ENCODE measurements at places on chromosomes 1 and 21. TPM values are rescaled to one million over a fixed set of nuclear protein-coding genes. Genes with fewer than 3 reads are reported as not detected.

RXFP4 gene
- 0.14 TPM for total RNA-seq

DNA sequence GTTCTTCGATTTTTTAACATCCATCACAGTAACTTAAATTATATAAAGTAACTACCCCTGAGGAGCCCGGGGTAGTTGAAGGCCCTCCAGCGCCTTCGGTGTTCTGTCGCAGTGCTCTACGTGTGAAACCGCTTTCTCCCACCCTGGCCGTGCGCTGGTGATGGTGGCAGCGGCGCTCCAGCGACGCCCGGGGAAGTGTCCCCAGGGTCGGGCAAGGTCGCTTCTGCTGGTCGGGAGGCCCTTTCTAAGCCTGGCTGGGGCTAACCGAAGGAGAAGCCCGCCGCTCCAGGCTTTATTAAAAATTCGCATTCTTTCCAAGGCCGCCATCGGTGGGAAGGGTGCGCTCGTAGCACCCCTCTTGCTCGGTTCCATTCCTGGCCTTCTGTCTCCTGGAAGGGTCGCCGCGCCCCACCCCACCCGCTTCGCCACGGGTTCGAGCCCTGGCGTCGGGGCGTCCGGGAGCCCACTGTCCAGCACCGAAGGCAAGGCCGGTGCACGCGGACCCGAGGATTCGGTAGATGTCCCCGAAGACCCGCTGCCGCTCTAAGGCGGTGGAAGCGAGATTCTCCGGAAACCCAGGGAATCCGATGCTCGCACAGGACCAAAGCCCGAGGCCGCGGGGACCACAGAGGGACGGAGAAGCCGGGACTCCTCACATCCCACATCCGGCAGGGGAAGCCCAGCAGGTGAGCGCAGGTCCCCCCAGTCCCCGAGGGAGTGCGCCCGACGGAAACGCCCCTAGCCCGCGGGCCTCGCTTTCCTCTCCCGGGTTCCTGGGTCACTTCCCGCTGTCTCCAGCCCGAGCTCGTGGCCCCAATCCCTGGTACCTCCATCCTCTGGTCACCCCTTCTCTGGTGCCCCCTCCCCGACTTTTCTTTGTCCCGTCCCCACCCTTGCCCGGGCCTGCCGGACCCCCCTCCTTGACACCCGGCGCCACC, 685 bp upstream of the RIPPLY3 start:
- DNase-seq, result no peak

- DNase-seq, result no peak
Observed at GRCh38 chr21:32844653-32845436, 73.3 kb upstream of the PAXBP1 start.

DNA sequence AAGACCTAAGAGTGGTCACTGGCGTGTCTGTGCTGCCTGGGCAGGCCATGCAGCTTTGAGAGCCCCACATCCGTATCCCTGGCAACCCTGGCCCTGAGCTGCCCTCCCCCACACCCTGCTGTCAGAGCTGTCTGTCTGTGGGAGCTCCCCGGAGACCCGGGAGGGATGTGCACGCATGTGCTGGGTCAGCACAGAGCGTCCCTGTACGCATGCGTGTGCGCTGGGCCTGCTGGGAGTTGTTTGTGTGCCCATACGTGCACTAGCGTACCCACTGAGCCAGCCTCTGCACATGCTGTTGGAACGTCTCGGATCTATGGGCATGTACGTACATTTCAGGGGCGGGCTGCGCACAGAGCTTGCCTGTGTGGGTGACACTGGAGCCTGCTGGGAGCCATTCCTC, 89.3 kb downstream of the EPHB2 start:
- no peak for DNase-seq

GRCh38 chr1:180498594-180498993, 3.8 kb downstream of the ACBD6 start:
- DNase-seq, result no peak

GRCh38 chr1:3906672-3907020, 6.6 kb upstream of the C1orf174 start:
- no peak for DNase-seq

- DNase-seq, result no peak
Observed at GRCh38 chr1:66412704-66413103, 121.2 kb upstream of the SGIP1 start.

- no peak for DNase-seq
Observed at GRCh38 chr1:228050571-228051231, 31.8 kb upstream of the ARF1 start.

DNA sequence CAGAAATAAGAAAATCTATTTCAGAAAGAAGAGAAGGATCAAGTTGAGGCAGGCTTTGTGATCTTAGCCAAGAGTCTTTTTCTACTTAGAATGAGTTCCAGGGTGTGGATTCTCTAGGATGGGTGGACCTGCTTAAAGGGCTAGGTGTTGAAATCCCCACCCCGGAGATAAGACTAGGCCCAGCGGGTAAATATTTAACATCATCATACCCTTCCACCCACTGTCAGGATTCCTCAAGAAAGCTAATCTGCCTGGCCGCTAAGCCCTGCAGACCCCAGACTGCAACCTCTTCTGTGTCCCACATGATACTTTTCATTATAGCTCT, 5.8 kb downstream of the IGSF9 start:
- DNase-seq, result no peak
